ENCODE measurements at places on chromosomes 7 and 10. TPM values are rescaled to one million over a fixed set of nuclear protein-coding genes. Genes with fewer than 3 reads are reported as not detected.

GRCh38 chr10:29642990-29643389 lies 8.2 kb upstream of the SVIL start:
- H3K4me3 ChIP-seq = no peak overlapping the region
- peaks cover 26% of the 10 kb centered on the region for H3K36me3 ChIP-seq
- DNase-seq = no peak
- no peak overlapping the region for H3K27ac ChIP-seq
- no peaks in the 10 kb centered on the region for H3K27me3 ChIP-seq

- H3K4me3 ChIP-seq = no peak overlapping the region
- H3K4me1 ChIP-seq = peaks cover 9% of the 10 kb centered on the region
- peaks cover 2% of the 10 kb centered on the region for H3K36me3 ChIP-seq
- no peaks in the 10 kb centered on the region for H3K27me3 ChIP-seq
Observed at GRCh38 chr7:84700563-84701370, 486.1 kb downstream of the SEMA3D start.

SPDYE2 gene
- total RNA-seq = not detected

- H3K27ac ChIP-seq = no peak overlapping the region
- no peak for DNase-seq
- H3K4me1 ChIP-seq = peaks cover 4% of the 10 kb centered on the region
- H3K27me3 ChIP-seq = peaks cover 5% of the 10 kb centered on the region
- no peak overlapping the region for H3K4me3 ChIP-seq
Observed at GRCh38 chr7:28291559-28291958, 111.0 kb upstream of the JAZF1 start.

GRCh38 chr7:44157116-44158080 lies 16.3 kb upstream of the MYL7 start:
- H3K27ac ChIP-seq = no peak overlapping the region
- no peaks in the 10 kb centered on the region for H3K4me1 ChIP-seq
- no peak overlapping the region for H3K4me3 ChIP-seq
- H3K36me3 ChIP-seq = no peaks in the 10 kb centered on the region
- DNase-seq = no peak

- no peak for DNase-seq
- peaks cover 57% of the 10 kb centered on the region for H3K4me1 ChIP-seq
- no peaks in the 10 kb centered on the region for H3K27me3 ChIP-seq
- H3K4me3 ChIP-seq = no peak overlapping the region
- no peaks in the 10 kb centered on the region for H3K36me3 ChIP-seq
- H3K27ac ChIP-seq = peak overlapping the region; percentile 67
Observed at GRCh38 chr7:130145424-130146100, 59.6 kb downstream of the TMEM209 start.

GRCh38 chr7:71137479-71137878 lies 5.5 kb downstream of the GALNT17 start:
- DNase-seq = no peak
- H3K27me3 ChIP-seq = peaks cover 56% of the 10 kb centered on the region
- H3K27ac ChIP-seq = no peak overlapping the region
- no peak overlapping the region for H3K4me3 ChIP-seq
- H3K4me1 ChIP-seq = peaks cover 4% of the 10 kb centered on the region

NPC1L1 gene
- total RNA-seq = 0.20 TPM

DNA sequence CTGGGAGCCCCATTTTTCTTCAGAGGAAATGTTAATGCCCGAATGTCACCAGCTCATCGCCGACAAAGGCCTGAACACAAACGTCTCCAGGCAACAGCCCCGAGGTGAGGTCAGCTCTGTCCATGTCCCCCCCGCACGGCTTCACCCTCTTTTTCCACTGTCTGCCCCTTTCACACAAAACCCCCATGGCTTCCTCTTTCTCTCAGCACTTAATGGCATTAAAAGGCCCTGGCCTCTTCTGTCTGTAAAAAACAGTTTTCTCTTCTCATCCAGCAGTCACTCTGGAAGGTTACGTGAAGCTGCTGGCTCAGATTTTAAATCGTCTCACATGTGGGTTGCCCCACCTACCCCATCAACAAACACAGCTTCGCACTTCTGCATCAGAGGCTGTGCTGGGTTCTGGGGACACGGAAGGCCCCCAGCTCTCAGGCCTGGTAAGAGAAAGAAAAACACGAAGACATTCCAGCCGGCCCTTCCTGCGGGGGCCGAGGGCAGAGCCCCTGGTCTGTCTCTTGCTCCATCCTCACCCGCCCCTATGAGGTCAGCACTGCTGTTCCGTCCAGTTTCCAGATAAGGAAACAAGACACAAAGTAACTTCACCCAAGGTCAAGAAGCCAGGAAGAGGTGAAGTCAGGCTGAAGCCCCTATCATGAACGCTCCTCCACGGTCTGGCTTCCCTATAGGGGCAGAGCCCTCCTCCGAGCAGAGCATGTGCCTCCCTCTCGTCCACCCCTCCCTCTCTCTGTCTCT lies 91.1 kb upstream of the PDGFA start:
- no peaks in the 10 kb centered on the region for H3K27me3 ChIP-seq
- no peak overlapping the region for H3K4me3 ChIP-seq
- peaks cover 7% of the 10 kb centered on the region for H3K36me3 ChIP-seq
- peak overlapping the region; percentile 81 for H3K27ac ChIP-seq
- no peak for DNase-seq

NPSR1 gene
- not detected for total RNA-seq

SEMA3E gene
- total RNA-seq = 0.81 TPM

CTAGE8 gene
- total RNA-seq = 6.4 TPM

DNA sequence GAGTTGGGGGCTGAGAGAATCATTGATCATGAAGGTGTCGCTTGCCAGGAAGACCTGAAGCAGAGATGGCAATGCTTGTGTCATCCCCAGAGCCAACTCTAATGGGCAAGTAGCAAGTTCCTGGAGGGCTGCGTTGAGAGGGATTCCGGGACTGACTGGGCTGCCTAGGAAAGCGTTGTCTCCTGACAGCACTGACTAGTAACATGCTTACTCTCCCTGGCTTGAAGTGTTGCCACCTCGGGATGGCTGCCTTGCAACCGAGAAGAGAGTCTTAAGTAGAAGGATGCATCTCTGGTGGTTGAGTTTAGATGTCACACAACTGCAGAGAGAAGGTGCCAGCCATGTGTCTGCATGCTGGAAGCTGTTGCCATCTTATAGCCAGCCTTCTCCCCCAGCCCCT lies 453.4 kb downstream of the PLXNA4 start:
- H3K4me3 ChIP-seq = no peak overlapping the region
- H3K27me3 ChIP-seq = peaks cover 25% of the 10 kb centered on the region
- H3K27ac ChIP-seq = no peak overlapping the region

- H3K4me3 ChIP-seq = no peak overlapping the region
- no peak overlapping the region for H3K27ac ChIP-seq
- H3K27me3 ChIP-seq = no peaks in the 10 kb centered on the region
Observed at GRCh38 chr10:30398788-30399187, 35.2 kb upstream of the MAP3K8 start.

GRCh38 chr10:63383141-63383540 lies 82.6 kb downstream of the JMJD1C start:
- H3K4me1 ChIP-seq = peaks cover 6% of the 10 kb centered on the region
- no peaks in the 10 kb centered on the region for H3K27me3 ChIP-seq
- no peak overlapping the region for H3K4me3 ChIP-seq
- DNase-seq = no peak
- H3K36me3 ChIP-seq = peaks cover 17% of the 10 kb centered on the region

GRCh38 chr10:71458387-71458786 lies 61.7 kb downstream of the CDH23 start:
- no peak overlapping the region for H3K4me3 ChIP-seq
- H3K27me3 ChIP-seq = peaks cover 47% of the 10 kb centered on the region
- no peaks in the 10 kb centered on the region for H3K36me3 ChIP-seq
- DNase-seq = no peak
- H3K27ac ChIP-seq = no peak overlapping the region

GRCh38 chr7:81075150-81075549 lies 156.3 kb upstream of the SEMA3C start:
- peaks cover 19% of the 10 kb centered on the region for H3K4me1 ChIP-seq
- peaks cover 9% of the 10 kb centered on the region for H3K36me3 ChIP-seq
- no peak overlapping the region for H3K4me3 ChIP-seq
- DNase-seq = no peak
- no peak overlapping the region for H3K27ac ChIP-seq

SEMA3A gene
- 44.4 TPM for total RNA-seq

TBC1D12 gene
- 8.9 TPM for total RNA-seq

GRCh38 chr7:55591282-55591931 lies 19.1 kb upstream of the VOPP1 start:
- DNase-seq = no peak
- H3K36me3 ChIP-seq = no peaks in the 10 kb centered on the region
- H3K4me3 ChIP-seq = no peak overlapping the region
- no peak overlapping the region for H3K27ac ChIP-seq
- peaks cover 39% of the 10 kb centered on the region for H3K27me3 ChIP-seq

GRCh38 chr10:117899181-117899683 lies 147.5 kb downstream of the RAB11FIP2 start:
- peaks cover 32% of the 10 kb centered on the region for H3K27me3 ChIP-seq
- no peaks in the 10 kb centered on the region for H3K4me1 ChIP-seq
- H3K4me3 ChIP-seq = no peak overlapping the region
- H3K36me3 ChIP-seq = no peaks in the 10 kb centered on the region

DNA sequence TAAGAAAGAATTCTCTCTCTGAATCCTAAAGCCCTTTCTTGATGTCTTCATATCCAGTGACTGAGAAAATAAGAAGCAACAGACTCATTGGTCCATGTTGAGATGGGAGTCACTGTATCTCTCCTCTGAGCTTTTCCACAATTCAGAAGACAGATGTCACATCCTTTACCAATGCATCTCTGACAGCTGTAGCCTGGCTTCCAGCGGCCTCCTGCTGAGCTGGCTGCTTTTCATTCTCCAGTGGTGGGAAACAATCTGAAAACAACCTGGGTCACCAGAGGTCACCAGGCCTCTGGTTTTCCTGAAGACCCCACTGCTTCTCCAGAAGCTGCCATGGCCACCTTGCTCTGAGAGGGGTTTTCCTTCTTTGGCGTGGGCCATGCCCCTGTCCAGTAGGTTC lies 18.3 kb upstream of the RPA3 start:
- no peak for DNase-seq
- H3K27ac ChIP-seq = no peak overlapping the region
- H3K4me1 ChIP-seq = peaks cover 17% of the 10 kb centered on the region
- H3K36me3 ChIP-seq = no peaks in the 10 kb centered on the region

DNA sequence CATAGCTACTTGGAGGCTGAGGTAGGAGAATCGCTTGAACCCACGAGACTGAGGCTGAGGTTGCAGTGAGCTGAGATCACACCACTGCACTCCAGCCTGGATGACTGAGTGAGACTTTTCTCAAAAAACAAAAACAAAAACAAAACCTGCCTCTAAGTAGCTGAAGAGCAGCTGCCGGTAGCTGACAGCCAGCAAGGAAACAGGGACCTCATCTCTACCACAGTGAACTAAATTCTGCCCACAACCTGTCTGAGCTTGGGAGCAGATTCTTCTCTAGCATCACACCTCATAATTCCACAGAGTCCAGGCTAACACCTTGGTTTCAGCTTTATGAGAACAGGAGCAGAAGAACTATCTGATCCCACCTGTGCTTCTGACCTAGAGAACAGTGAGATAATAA lies 246.2 kb downstream of the KCND2 start:
- no peaks in the 10 kb centered on the region for H3K36me3 ChIP-seq
- DNase-seq = no peak
- H3K4me1 ChIP-seq = peaks cover 4% of the 10 kb centered on the region

Data from mesothelial cell of epicardium (in vitro differentiated cells).